D721Med (cell line): ENCODE measurements at places on chromosomes 3 and 15.

- no peak for DNase-seq
These were observed 11.3 kb downstream of the TBC1D2B start for GRCh38 chr15:78065973-78066946.

DNA sequence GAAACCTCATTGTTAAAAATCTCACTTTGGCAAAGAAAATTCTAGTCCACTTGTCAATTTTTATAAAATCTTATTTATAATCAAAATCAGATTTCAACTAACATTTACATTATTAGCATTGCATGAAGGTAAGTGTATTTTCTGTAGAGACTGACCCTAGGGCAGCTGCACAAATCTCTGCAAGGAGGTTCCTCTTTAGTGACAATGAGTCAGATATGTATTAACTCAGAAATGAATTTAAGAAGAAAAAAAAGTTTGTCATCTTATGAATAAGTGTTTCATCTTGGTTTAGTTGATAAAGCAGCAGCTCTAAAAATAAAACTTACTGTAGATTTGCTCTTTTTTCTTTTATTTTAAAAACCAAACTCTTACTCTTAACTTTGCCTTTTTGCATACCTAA is 9.0 kb upstream of the GNB4 start:
- DNase-seq = no peak

- DNase-seq = no peak
These were observed 181.0 kb downstream of the SI start for GRCh38 chr3:164897342-164897741.

- no peak for DNase-seq
These were observed 13.3 kb upstream of the MYZAP start for GRCh38 chr15:57578288-57578900.

DNA sequence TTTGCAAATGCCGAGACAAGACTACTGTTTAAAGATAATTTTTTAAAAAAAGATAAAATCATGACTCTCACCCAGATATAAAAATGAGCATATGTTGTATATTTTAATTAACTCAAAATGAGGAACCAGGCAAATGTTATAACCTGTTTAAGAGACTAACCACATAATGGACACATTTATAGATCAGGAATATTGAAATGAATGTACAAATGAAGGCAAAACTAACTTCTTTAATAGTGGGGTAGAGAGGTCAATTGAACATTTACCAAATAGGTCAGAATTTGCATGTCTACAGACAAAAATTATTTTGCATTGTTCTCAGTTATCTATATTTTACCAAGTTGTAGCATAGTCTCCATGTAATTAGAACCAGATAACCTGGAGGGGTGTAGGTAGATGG is 134.3 kb upstream of the PFN2 start:
- DNase-seq = no peak

DNA sequence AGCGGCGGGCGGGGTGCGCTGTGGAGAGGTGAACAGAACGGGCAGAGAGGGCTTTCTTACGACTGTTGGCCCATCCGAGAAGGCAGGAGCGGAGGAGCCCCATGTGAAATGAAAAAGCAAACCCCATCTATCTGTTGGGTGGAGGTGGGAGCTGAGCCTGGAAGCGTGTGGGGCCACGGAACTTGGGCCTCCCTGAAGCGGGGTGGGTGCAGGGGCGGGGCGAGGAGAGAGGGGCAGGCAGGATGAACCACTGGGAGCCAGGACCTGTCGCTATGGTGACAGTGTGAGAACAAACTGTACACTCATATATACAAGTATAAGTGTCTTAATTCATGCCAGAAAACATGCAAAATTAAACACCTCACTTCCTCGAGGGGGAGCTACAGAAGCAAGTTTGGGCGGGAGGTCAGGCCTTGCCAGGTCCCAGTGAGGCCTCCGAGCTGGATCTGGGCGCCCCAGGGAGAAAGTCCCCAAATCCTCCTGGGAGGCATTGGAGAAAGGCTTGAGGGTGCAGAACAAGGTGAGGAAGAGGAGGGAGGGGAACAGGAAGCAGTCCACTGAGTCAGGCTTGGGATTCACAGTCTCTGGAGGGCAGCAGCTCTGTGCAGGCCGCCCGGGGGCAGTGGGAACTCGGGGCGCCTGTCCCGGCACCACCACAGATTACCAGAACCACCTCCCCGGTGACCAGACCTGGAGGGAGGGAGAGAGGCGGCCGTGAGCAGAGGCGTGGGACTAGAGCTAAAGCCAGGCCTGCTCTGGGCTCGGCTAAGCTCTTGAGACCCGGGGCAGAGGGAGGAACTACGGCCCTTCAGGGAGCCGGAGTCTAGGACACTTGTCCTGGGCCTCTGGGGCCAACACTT is 34.8 kb downstream of the RBPMS2 start:
- DNase-seq = no peak

DNA sequence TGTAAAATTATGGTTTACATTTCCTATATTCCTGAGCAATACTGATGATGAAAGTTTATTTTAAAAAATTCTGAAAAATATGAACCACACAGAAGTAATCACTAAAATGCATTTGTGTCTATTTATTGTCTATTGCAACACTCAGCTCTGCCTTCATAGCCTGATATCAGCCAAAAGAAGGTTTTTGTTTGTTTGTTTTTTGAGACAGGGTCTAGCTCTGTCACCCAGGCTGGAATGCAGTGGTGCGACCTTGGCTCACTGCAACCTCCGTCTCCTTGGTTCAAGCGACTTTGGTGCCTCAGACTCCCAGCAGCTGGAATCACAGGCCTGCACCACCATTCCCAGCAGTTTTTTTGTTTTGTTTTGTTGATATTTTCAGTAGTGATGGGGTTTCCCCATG is 1560.2 kb downstream of the SI start:
- DNase-seq = no peak

GRCh38 chr15:70704166-70704565 is 59.2 kb downstream of the UACA start:
- no peak for DNase-seq

- no peak for DNase-seq
These were observed 74.1 kb downstream of the SLCO3A1 start for GRCh38 chr15:91927585-91927984.

DNA sequence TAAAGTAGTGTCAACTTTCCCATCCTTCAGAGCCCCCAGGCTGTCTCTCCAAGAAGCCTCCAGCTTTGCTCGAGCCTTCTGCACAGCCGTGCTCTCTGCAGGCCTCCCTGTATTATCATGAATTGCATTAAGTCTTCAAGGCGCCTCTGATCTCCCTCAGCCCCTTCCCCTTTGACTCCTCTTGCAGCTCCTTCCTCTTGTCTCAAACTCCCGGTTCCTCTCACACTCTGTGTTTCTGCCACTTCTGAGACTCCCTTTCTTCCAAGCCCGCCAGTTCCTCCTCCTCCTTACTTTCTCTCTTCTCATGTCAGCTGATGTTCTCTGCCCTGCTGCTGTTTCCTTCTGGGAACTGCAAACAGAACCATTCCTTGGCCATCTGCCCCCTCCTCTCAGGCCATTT is 418.8 kb downstream of the EPHB1 start:
- DNase-seq = no peak

DNA sequence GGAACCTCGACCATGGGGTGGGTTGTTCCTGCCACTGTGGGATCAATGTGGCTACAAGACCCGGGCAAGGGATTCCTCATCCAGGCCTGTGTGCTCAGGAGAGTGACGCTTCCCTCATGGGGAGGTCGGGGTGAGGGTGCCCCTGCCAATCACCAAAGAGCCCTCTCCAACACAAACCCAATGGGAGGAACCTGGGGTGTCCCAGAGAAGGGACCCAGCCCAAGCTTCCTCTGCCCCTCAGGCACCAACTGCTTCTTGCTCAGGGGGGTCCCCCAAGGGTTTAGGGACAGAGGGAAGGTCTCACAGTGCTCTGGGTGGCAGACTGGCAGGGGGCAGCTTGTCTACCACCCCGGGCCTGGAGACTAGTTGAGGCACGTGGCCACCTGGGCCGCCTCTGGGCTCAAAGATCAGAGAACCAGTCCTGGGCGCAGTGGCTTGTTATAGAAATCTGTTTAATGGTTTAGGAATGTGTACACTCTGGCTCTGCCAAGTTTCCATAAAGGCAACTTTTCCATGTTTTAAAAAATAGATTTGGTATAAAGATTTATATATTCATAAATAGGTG is 26.6 kb downstream of the GP9 start:
- no peak for DNase-seq

- DNase-seq = no peak
These were observed 14.2 kb downstream of the CFAP91 start for GRCh38 chr3:119716998-119717397.
